Tibial nerve (tissue), 4 donors: ENCODE measurements at places on chromosomes 13 and 19. TPM values are rescaled to one million over a fixed set of nuclear protein-coding genes. Genes with fewer than 3 reads are reported as not detected.

The CEACAM4 gene
- 0.60 TPM for total RNA-seq

The FAM124A gene
- 14.1 TPM for total RNA-seq

The CFD gene
- total RNA-seq: 1,040 TPM

The RFPL4A gene
- not detected for total RNA-seq

The SULT2A1 gene
- not detected for total RNA-seq

The MTIF3 gene
- 63.0 TPM for total RNA-seq

The NRTN gene
- not detected for total RNA-seq
